ENCODE measurements at places on chromosomes 2 and 18. TPM values are rescaled to one million over a fixed set of nuclear protein-coding genes. Genes with fewer than 3 reads are reported as not detected.

Gene BUB1
- 14.4 TPM for total RNA-seq

Gene GNAL
- 30.2 TPM for total RNA-seq

Gene CFAP65
- total RNA-seq: 0.79 TPM

Gene C1QL2
- total RNA-seq: 0.20 TPM

Gene RTTN
- 20.8 TPM for total RNA-seq

Gene SPC25
- total RNA-seq: 6.9 TPM

Gene C2orf92
- total RNA-seq: 13.7 TPM

Gene BBS5
- total RNA-seq: 16.9 TPM

Gene PROM2
- 0.99 TPM for total RNA-seq

GRCh38 chr2:67945940-67946339 is 116.9 kb downstream of the C1D start:
- peak; percentile 27 for DNase-seq

GRCh38 chr2:213416832-213417231 is 132.6 kb downstream of the SPAG16 start:
- DNase-seq: no peak

DNA sequence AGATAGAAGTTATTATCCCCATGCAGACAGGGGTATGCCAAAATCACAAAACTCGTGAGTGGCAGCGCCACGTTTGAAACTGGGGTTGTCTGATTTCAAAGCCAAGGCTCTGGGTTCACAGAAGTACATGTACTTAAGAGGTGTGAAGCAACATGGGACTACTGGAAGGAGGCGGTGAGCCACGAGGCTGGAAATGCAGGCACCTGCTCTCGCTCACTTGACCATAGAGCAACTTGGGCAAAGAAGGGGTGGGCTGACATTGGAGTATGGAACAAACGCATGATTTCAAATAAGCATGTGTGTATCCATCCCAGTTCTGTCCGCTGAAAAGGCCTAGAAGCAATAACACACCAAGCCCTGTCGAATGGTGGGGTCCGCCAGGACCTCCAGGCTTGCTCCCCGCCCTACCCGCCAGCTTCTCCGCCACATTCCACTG is 593 bp upstream of the ACTR2 start:
- no peak for DNase-seq

DNA sequence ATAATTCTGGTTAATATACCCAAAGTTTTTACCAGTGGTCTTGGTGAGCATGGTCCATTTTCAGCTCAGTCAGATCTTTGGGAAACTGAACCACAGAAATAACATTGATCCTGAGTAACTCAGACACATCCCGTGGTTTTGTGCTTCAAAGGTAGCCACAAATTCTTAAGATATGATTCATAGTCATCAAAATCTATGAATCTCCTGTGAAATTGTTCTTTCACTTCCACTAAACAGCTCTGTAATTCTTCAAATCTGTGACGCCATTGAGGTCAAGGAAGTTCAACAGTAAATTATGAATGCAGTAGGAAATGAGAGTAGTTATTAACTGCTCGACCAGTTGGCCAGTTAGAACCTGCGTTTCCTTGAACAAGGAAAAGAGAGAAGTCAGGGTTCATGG is 147.3 kb downstream of the IRS1 start:
- no peak for DNase-seq

DNA sequence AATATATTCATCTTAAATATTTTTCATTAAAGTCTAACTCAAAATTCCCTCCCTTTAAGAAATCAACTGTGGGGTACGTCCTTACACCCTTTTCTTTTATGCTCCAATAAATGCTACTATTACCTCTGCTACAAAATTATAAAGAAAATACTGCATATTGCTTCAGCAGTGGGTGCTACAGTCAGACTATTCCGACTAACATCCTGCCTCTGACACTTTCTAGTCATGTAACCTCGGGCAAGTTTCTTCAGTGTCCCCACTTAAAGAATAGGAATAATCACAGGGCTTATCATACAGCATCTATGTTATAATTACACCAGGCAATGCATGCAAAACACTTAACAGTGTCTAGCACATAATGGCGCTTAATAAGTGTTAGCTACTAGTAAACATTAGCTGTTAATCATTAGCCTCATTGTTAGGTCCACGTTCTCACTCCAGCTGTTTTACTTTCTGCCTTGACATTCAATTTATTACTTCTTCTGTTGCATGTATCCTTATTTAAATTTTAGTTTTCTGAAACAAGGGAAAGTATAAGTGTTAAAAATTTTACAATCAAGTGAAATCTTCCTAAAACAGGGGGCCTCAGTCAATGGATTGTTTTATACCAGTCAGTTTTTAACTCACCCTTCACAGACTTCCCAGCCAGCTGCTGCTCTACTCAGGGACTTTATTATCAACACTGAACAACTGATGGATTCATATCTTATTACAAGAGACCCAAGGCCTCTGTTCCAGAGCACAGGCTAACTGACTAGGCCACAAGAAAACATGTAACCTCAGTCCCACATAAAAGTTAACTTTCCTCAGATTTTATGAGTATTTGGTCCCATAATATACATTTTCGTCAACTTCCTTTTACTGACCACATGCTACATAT is 54.0 kb downstream of the CLASP1 start:
- no peak for DNase-seq

GRCh38 chr2:21833767-21834166 is 710.0 kb downstream of the TDRD15 start:
- no peak for DNase-seq

GRCh38 chr18:12048010-12048826 is 45.4 kb upstream of the ANKRD62 start:
- no peak for DNase-seq

- no peak for DNase-seq
Measured at GRCh38 chr2:206627632-206628031, 14.7 kb upstream of the FAM237A start.

DNA sequence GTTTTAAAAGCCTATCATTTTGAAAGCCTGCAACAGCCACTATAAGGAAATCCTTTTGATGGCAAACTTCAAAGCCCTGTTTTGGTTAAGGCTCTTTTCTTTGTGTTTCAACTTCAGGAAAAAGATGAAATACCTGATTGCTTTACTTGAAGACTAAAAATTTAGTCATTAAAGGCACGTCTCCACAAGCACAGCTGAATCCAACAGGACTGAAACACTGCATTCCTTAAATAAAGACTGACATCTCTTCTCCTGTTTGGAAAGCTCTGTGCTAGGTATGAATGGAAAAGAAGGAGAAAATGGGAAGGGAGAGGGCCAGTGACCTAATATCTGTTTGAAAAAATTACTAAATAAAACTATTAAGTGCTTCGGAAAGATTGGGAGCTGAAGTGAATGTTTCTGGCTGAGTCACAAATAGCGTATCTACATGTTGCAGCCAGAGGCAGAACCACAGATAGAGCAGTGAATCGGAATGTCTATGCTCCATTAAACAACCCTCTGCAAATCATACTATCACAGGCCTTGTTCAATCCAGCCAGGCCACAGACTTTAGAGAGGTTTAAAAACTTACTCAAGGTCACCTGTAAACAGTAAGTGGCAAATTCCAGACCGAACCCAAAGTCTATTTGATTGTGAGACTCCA is 21.1 kb upstream of the RALBP1 start:
- no peak for DNase-seq

DNA sequence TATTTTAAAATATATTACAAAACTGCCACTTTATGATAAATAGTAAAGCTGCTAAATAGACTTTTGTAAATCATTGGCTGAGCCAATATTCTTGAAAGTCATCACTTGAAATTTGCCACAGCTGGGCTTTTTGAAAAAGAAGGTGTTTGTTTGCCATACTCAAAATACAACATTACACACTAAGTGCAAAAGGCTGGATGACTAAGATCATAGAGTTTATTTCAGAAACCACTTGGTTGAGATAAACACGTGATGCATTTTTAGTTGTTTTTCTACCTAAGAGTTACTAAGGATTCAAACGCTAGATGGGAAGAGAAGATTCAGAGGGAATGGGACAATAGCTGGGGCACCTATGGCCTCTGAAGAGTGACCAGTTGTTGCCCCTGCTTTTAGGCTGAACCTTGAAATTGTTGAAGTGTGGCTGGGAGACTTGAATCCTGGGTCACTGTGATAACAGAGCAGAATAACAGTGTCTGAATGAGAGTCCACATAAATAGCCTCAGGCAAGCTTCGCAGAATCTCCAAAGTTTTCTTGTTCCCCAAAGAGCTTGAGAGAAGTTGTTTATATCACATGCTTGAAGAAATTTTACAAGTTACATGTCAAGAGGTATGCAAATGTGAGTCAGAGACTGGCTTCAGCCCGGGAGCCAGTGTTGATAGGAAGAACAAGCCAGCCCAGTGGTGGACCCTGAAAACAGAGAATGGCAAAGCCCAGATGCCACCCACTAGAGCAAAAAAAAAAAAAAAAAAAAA is 409.8 kb downstream of the GPD2 start:
- no peak for DNase-seq

DNA sequence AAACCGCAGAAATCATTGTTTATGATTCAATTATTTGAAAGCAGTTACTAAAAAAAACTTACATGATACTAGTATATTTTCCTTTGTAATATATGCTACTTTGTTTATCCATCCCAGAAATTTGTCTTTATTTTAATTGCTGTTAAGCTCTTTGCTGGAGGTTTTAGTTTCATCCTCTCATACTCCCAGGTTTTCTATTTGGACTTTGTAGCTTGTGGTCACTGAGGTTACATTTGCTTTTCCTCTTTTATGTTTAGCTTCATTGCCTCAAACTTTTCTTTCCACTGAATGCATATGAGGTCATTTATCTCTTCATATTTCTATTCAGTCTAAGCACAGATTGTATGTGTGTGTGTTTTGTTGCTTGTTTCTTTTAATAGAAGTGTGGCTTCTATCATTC is 89.9 kb downstream of the ERBB4 start:
- no peak for DNase-seq

DNA sequence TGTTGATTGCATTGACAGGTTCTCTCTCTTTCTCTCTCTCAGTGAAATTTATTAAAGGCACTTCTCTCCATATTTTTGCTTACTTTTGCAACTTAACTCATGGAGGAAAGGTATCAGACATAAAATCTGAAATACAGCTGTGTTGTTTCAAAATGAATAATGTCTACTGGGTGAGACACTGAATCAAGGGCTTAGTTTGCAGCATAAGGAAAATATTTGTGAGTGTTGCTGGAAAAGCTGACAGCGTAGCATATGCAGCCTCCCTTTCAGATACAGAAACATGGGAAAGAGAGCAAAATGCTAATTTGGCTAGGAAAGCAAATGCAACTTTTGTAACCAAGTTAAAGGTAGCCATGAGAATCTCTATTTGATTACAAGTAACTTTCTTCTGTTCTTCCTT is 81.5 kb upstream of the COL3A1 start:
- DNase-seq: no peak

- no peak for DNase-seq
Measured at GRCh38 chr2:230422149-230422548, 6.1 kb downstream of the SP100 start.

GRCh38 chr2:233061591-233062450 is 1.7 kb downstream of the INPP5D start:
- DNase-seq: no peak

- no peak for DNase-seq
Measured at GRCh38 chr18:46212398-46212797, 108.2 kb downstream of the HAUS1 start.

DNA sequence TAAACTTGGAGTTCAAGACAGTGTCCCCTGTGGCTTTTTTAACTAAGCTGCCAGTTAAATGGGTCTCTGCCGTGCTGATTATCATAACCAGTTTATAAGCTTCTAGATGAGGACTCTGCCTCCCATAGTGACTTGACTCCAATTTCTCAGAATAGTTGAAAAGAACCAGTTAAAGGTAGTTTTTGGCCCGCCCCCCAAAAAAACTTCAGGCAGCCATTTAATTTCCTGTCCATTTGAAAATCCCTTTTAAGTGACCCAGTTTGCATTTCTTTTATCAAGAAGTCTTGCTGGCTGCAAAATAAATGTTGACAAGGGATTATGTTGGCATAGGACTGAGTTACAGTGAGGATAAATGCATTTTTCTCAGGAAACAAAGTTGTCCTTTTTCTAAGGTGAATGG is 2.3 kb downstream of the SLC20A1 start:
- no peak for DNase-seq

GRCh38 chr2:145020694-145021093 is 500.8 kb upstream of the ZEB2 start:
- no peak for DNase-seq

DNA sequence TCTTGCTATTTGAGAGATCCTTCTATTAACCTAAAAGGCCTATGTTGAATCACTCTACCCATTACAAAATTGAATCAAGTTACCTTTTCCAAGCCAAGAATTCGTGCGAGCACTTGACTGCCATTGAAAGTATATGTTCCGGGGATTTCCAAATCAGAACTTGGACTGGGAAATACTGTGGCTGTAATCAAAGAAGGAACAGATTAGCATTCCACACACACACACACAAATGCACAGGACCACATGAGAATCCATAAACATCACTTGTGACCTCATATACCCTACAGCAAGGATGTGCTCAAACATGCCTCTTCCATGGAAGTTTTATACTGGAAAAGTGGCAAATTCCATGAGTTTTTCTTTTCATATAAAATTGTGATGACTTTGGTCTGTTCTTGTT is 86.0 kb downstream of the ABCA12 start:
- no peak for DNase-seq

Measured in spinal cord (tissue), 10 donors.